ENCODE measurements at places on chromosomes 4 and X.

DNA sequence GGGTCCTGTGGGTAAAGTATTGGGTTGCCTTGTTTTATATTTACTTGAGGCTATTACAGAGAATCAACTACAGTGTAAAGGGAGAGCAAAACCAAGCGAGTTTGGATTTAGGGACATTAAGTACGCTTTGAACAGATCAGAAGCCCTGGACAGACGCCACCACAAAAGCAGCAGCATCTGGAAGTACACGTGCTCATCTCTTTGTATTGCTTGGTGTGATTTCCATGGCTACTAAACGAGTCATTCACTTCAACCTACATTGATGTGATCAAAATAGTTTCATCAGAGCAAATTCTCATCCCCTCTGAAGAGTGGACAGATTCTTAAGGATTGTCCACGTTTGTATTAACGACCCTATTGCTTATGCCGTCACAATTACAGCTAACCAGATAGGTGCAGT, 85.1 kb downstream of the SORBS2 start:
- DNase-seq = no peak

DNA sequence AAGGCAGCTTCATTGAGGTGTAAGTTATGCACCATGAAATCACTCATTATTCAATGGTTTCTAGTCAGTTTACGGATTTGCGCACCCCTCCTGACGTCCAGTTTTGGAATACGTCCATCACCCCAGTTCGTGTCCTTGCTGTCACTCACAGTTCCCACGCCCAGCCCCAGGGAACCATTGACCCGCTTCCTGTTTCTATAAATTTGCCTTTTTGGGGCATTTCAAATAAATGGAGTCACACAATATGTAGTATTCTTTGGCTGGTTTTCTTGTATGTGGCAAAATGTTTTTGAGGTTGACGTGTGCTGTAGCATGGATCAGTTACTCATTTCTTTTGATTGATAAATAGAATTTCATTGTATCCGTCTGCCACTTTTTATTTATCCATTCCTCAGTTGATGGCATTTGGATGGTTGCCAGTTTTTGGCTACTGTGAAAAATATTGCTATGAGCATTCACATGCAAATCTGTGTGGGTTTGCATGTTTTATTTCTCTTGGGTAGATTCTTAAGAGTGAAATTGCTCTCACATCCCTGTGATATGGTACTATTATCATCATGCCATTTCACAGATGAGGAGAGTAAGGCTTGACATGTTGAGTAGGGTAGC, 18.4 kb upstream of the SORCS2 start:
- no peak for DNase-seq

DNA sequence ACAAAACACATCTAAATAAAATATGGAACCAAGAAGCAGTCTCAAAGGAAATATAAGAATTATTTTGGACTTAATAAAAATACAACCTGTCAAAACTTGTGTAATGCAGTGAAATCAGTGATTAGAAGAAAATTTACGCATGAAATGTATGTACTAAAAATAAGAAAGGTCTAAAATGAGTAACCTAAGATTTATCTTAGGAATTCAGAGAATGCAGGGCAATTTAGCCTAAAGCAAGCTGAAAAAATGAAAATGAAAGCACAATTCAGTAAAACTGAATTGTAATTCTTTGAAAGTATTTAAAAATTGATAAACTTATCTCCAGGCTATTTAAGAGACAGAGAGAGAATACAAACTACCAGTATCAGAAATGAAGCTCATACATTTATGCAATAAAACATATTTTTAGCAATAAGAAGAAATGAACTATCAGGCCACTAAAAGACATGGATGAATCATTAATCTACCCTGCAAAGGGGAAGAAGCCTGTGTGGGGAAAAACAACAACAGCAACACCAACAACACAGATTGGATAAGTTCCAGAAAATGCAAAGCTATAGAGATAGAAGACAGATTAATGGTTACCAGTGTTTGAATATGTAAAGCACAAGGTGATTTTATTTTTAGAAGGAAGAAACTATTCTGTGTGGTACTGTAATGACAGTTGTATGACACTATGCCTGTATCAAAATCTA, 442.0 kb upstream of the ADGRL3 start:
- DNase-seq = no peak

- no peak for DNase-seq
These were observed 39.8 kb upstream of the ASMTL start for GRCh38 chrX:1492421-1493012.

DNA sequence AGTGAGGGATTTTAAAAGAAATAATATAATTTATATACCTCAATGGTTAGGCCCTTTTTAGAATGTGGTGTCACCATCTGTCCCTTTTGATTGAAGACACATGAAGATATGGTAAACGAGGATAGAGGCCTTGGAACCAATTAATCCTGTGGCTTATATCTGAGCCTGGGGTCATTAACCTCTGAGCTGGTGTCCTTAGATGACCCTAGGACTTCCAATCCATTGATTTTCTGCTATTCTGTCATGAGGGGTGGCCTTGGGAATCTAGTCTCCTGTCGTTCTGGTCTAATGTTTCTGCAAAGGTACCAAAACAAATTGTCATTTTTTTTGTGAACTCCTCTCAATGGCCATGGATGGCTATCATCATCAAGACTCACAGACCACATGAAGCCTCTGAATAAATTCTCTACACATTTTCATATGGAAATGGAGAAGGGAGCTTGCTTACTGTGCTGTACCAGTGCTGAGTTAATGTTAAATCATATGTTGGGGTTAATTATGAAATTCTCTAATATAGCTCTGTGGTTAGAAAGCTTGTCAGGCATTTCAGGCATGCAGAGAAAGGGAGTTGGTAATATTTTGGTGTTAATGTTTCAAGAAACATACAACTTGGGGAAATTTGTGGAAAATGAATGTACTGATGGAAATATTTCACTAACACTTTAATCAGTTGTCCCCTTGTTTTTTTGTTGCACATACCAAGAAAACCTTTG, 204.2 kb upstream of the IL15 start:
- DNase-seq = no peak

DNA sequence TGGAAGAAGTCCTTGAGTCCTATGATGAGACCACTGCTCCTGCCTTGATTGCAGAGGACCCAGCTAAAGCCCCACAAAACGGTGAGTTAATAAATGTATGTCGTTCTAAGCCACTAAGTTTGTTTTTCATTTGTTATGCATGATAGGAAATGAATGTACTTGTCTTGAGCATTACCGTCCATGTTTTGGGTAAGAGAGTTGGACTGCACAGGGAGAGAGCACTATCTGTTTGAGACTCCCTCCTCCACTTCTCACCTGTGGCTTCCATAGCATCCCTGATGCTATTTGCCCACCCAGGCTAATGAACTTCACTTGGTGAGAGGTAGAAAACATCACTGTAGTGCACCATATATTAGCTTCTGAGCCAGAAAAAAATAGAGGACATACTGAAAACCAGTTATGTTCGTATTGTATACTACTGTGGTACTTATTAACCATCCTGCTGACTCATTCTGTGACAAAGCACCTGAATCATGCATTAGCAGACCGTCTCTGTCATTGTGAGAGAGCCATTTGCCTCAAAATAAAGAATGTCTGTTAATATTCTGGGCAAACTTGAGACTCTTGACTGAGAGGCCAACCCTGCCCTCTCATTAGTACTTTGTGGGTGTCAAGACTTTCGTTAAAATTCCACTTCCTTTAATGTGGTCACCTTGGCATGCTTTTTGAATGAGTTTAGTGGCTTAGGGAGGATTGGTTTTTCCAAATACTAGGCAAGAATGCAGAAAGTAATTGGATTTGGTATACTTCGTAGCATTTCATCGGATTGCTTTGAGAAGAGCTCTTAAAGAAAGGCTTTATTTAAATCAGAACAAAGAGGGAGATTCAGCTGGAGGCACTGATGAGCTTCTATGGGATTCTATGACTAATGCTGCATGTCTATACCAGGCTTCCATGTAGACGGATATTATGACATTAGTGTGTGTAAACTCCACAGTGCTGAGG, 99.3 kb upstream of the GRPR start:
- no peak for DNase-seq

Measured in activated CD8-positive, alpha-beta memory T cell treated with anti-CD3 and anti-CD28 coated beads for 4 hours (primary cell).